ENCODE measurements at places on chromosomes 16 and 17.

DNA sequence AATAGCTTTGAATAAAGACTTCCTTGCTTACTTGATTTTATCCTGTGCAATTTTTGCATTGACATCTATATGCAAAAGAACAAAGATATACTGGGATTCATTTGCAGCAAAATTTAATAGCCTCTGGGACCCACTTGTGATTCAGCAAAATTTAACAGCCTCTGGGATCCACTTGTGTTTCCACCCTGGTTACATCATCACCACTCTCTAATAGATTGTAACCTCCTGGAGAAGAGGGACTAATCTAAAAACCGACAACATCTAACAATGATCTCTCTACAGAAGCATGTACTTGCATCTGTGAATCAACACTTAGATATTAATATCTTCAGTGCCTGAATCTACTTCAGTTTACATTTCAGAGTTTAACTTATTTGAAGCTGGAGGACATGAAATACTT lies 202.0 kb upstream of the CPHXL start:
- no peak for DNase-seq

GRCh38 chr17:66892246-66892645 lies 57.3 kb downstream of the CACNG5 start:
- no peak for DNase-seq

DNA sequence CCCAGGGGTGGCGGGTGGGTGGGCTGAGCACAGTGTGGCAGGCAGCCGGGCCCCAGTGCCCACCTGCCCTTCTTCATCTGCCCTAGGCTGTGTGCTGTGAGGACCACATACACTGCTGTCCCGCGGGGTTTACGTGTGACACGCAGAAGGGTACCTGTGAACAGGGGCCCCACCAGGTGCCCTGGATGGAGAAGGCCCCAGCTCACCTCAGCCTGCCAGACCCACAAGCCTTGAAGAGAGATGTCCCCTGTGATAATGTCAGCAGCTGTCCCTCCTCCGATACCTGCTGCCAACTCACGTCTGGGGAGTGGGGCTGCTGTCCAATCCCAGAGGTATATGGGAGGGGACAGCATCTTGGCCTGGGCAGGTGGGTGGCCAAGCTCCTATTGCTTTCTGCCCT lies 6.4 kb downstream of the GRN start:
- no peak for DNase-seq

GRCh38 chr16:62038646-62039045 lies 2.4 kb upstream of the CDH8 start:
- DNase-seq: no peak

GRCh38 chr16:11355862-11356261 lies 10.6 kb downstream of the RMI2 start:
- DNase-seq: no peak

DNA sequence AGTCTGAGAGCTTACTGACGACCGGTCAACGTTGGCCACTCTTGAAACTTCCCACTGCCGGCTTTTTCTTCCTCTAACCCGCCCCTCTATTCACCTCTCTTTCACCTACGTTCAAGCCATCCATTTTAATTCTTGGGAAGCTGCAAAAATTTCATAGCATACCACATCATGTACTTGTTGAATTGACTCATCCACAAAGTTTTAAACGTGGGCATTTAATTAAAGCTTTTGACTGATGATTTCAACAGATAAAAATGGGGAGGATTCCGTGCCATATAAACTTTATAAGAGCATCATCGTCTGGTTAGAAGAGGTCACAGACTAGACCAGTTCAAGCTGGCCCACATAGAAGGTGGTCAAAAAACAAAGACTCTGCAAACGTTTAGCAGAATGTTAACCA lies 22.5 kb downstream of the VPS53 start:
- no peak for DNase-seq
